ENCODE measurements at places on chromosomes 11 and 22.

GRCh38 chr11:129191649-129192048 is 476 bp downstream of the ARHGAP32 start:
- no peak for DNase-seq

- DNase-seq: no peak
Measured at GRCh38 chr22:17712441-17712840, 61.8 kb downstream of the BID start.

DNA sequence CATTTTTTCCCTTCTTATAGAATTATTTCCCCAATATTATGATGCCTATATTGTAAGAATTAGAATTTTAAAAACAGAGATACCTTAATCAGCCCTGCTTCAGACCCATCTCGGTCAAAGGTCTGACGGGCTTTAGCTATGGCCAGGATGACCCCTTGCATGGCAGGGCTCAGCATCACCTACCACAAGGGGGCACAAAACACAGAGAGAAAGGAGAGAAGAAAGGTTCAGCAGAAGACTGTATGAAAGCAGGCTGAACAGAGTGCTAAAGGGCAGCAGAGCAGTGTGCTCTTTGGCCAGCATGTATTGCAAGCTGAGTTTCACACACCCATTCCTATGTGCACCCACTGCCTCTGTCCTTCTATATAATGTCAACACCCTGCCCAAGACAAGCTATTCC is 26.8 kb downstream of the CLDN25 start:
- DNase-seq: no peak

DNA sequence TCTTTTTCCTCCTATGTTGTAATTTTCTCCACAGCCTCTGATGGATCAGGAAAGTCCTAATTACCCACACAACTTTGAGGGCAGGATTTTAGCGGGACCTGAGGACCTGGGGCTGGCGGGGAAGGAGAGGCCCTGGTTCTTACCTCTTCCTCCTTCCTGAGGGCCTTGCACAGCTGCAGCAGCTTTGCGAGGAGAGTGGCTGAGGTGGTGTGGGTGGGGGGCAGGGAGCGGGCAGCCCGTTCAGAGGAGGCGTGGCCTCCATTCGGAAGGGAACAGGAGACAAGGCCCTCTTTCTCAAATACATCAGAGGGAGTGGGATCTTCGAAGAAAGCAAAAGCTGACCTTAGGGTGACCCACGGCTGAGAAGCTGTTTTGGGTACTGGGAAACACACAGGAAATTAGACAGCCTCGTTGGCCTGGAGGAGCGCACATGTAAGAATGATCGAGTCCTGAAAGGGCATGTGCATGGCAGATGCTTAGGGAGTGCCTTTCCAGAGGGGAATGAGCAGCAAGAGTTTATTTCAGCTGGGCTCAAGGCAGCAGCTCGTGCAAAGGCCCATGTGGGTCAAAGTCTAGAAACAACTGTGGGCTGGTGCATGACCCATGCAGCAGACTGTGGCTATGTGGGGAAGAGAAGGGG is 76.6 kb upstream of the NARS2 start:
- DNase-seq: no peak

GRCh38 chr11:36022882-36023281 is 79.0 kb downstream of the LDLRAD3 start:
- DNase-seq: no peak

GRCh38 chr11:67345247-67345919 is 8.0 kb downstream of the POLD4 start:
- no peak for DNase-seq

GRCh38 chr22:20956258-20957101 is 10.6 kb upstream of the AIFM3 start:
- no peak for DNase-seq

GRCh38 chr11:58429273-58429672 is 1.4 kb upstream of the OR5B2 start:
- DNase-seq: no peak

- DNase-seq: no peak
Measured at GRCh38 chr22:40666151-40666848, 13.0 kb upstream of the MCHR1 start.

- DNase-seq: no peak
Measured at GRCh38 chr22:27388090-27388600, 413.4 kb downstream of the MN1 start.

DNA sequence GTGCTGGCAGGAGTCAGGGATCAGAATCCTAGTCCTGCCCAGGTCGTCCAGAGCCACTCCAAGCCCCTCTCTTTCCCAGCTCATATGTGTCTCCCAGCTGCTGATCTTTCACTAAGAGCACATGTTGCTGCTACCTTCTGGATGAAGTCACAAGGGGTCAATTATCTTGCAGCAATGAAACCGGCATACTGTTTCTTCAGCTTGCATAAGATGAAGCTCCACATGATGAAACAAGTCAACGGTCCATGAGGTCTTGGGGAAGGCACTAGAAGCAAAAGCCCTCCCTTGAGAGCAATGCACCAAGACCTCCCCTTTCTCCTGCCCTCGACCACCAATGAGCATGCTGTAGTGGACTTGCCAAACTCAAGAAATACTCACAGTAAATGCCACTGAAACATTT is 148.9 kb downstream of the TENM4 start:
- DNase-seq: no peak

- no peak for DNase-seq
Measured at GRCh38 chr11:17526931-17527627, 17.1 kb downstream of the USH1C start.

DNA sequence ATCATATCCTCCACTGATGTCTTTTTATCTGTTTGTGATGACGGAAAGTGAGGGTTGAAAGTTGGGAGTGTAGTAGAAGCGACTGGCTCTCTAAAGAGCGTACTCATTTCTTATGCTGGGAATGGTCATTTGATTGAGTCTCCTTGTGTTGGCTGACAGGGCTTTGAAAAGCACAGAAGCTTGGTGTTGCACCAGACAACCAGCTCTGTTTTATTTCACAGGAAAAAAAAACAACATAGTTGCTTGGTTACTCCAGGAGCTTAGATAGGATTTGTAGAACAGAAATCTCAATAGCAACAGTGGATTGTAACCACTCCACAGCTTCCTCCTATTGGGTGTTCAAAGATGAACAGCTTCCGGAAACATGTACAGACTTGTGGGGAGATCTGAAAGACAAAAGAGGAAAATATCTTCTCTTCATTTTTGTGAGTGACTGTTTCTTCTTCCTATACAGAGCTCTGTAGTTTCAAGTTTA is 2.7 kb downstream of the RBM14 start:
- DNase-seq: no peak

DNA sequence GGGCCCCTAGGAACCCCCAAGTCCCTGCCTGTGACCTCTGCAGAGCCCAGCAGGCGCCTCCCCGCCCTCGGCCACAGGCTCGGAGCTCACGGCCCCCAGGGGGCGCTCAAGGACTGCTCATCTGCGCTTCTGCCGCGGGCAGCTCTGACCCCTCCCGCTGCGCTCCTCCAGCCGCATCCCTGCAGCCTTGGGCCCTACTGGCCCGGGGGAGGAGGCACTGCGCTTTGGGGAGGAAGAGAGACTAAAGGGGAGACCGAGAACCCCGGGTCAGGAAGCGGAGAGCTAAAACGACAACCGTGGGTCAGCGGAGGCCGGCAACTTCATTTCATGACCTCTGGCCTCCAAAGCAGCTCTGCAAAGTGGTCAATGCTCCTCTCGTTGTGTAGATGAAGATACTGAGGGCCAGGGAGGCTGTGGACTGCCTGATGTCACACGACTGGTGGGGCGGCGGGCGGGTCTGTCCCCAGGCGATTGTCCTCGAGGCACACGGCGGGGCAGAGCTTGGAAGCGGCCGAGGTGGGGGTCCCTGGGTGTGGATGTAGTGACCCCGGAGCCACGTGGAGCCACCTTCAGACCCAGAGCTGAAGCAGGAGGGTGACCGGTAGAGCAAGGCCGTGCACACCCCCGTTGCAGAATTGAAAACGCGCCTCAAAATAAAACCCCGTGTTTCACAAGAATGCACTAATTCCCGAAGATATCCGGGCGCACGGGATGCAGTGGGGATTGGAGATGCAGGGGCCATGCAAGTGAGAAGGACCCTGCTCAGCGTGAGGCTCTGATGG is 2.7 kb upstream of the KRTAP5-6 start:
- peak; percentile 0 for DNase-seq

- no peak for DNase-seq
Measured at GRCh38 chr11:77144857-77145428, 16.9 kb downstream of the MYO7A start.

DNA sequence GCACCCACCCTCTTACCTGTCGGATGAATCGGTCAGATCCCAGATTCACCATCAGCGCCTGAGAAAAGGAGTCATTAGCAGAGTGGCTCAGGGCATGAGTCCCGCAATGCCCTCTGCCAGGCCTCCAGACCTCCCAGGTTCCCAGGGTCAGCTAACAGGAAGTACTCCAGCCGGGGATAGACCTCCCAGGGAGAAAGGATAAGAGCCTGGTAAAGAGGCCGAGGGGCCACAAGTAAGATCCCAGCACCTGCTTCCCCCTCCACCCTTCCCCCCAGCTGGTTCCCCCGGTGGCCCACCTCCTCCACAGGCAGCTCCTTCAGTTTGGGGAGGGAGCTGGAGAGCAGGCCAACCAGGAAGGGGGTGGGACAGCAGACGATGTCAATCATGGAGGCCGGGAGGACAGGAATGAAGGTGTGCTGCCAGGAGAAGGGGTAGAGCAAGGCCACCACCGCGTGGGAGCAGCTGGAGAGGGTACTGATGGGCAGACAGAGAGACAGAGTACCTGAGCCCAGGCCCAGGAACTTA is 16.4 kb downstream of the RPL27A start:
- no peak for DNase-seq
